CD4-positive, alpha-beta memory T cell (primary cell): ENCODE measurements at places on chromosomes 1 and 21. TPM values are rescaled to one million over a fixed set of nuclear protein-coding genes. Genes with fewer than 3 reads are reported as not detected.

DNA sequence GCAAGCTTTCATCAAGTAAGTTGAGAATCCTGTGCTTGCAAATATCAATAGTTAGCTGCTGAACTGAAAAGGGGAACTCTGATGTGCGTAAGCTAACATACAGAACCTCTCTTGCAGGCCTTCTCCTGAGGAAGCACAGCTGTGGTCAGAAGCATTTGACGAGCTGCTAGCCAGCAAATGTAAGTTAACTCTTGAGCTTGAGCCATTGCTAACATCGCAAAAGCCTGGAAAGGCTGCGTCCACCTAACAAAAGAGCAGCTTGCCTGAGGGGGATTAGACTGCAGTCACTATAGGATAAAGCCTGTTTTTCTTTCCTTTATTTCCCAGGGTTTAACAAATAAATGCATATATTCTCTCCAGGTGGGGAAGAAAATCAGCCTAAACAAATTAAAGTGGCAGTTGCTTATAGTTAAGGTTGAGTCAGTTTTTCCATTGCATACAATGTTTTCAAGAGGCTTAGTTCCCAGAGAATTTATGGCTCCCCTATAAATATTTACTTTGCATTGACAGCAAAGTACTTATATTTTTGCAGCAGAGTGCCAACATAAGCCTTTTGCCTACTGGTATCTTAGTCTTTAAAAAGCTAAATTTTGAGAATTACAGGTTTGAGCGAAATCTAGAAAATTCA lies 1.5 kb downstream of the RGS2 start:
- H3K27ac ChIP-seq = no peak overlapping the region
- DNase-seq = no peak
- H3K4me3 ChIP-seq = no peak overlapping the region
- H3K27me3 ChIP-seq = no peaks in the 10 kb centered on the region
- peaks cover 36% of the 10 kb centered on the region for H3K4me1 ChIP-seq

DNA sequence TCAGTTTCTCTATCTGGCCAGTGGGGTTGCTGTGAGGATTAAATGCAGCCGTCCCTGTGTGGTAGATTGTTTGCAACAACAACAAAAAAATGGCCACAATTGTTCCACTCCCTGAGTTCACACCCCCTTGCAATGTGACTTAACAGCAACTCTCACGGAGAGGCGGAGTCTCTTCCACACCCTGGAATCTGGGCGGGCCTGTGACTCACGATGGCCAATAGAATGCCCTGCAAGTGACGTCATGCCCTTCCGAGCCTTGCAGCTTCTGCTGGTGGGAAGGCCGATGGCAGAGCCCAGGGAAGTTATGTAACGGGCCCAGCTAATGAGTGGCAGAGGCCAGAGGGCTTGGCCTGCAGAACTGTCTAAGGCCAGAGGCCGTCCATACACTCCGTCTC lies 87.9 kb downstream of the RIPK4 start:
- H3K27me3 ChIP-seq = peaks cover 5% of the 10 kb centered on the region
- H3K27ac ChIP-seq = no peak overlapping the region
- H3K36me3 ChIP-seq = no peaks in the 10 kb centered on the region
- H3K4me1 ChIP-seq = no peaks in the 10 kb centered on the region
- no peak overlapping the region for H3K4me3 ChIP-seq
- DNase-seq = no peak

KRTAP19-1 gene
- not detected for total RNA-seq

RXFP4 gene
- not detected for total RNA-seq

FUBP1 gene
- 270 TPM for total RNA-seq

ESPN gene
- 13.5 TPM for total RNA-seq

DNA sequence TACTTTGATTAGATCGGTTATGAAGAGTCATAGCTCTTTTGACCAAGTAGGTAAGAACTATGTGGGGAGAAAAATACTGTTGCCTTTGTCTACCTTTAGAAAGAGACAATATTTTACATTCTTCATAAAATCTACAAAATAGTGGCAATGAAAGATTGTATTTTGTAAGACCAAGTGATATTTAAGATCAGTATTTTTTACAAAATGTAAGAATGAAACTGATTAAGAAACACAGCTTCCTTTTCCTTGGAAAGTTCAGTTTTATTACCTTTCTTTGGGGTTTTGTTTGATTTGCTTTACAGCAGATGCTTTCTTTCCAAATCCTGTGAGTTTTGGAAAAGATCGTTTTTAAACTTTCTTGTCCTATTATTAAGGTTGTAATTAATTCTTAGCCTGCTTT lies 69.8 kb downstream of the SLC35A3 start:
- peak overlapping the region; percentile 75 for H3K4me3 ChIP-seq
- no peak for DNase-seq
- H3K36me3 ChIP-seq = no peaks in the 10 kb centered on the region
- H3K4me1 ChIP-seq = peaks cover 62% of the 10 kb centered on the region
- H3K27me3 ChIP-seq = no peaks in the 10 kb centered on the region

DNA sequence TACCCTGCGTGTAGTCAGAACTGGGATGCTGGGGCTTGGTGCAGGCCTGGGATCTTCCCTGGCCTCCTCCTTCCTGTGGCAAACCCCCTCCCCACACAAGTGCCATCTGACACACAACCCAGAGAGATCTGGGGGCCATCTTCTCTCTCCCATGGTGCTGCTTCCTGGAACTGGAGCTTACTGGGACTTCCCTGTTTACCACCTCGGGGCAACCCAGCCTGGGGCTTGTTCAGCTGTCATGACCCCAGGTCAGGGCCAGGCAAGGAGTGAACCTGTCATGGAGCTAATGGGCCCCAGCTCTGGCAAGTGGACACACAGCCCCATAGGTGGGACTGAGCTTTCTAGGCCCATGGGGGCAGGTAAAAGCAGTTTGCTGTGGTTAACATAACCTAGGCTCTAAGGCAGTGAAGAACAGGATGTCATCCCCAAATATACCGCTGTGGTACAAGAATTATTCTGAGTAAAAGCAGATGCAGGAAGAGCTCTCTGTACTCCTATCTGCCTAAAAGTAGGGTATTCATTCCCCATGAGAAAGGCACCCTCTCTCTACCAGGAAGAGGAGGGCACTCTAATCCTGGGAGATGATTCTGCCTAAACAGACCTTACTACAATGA lies 2.4 kb downstream of the TRIM11 start:
- H3K27me3 ChIP-seq = no peaks in the 10 kb centered on the region
- peak overlapping the region; percentile 22 for H3K27ac ChIP-seq
- peaks cover 35% of the 10 kb centered on the region for H3K36me3 ChIP-seq
- H3K4me3 ChIP-seq = peak overlapping the region; percentile 26
- no peak for DNase-seq

LCE1A gene
- not detected for total RNA-seq

DNA sequence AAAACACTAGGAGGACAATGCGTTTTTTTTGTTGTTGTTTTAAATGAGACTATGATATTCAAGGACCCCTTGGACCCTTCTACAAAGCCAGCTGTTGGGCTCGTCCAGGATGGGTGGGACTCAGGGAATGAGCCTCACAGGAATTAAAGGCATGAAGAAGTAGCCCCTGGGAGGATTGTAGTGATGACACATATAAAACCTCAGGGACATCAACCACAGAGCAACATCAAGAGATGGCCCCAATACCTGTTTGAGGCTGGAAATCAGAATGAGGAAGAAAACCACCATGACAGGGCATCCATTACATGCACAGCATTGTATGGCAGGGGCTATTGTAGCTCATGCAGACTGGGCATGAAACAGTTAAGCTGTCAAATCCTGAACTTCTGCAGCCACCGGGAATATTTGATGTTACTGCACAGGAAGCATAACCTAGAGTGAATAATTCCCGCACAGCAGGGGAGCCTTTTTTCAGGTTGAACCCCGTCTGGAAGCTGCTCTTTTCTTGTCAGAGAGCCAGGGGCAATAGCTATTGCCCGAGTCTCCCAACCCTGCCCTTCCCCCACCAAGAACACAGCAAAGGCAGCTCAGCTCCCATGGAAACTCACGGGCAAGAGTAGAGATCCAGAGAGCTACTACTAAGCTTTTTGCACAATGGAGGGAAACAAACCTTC lies 140.2 kb upstream of the FGGY start:
- no peaks in the 10 kb centered on the region for H3K4me1 ChIP-seq
- DNase-seq = no peak
- H3K4me3 ChIP-seq = no peak overlapping the region
- no peaks in the 10 kb centered on the region for H3K27me3 ChIP-seq
- no peaks in the 10 kb centered on the region for H3K36me3 ChIP-seq

ZRANB2 gene
- total RNA-seq = 158 TPM

DNA sequence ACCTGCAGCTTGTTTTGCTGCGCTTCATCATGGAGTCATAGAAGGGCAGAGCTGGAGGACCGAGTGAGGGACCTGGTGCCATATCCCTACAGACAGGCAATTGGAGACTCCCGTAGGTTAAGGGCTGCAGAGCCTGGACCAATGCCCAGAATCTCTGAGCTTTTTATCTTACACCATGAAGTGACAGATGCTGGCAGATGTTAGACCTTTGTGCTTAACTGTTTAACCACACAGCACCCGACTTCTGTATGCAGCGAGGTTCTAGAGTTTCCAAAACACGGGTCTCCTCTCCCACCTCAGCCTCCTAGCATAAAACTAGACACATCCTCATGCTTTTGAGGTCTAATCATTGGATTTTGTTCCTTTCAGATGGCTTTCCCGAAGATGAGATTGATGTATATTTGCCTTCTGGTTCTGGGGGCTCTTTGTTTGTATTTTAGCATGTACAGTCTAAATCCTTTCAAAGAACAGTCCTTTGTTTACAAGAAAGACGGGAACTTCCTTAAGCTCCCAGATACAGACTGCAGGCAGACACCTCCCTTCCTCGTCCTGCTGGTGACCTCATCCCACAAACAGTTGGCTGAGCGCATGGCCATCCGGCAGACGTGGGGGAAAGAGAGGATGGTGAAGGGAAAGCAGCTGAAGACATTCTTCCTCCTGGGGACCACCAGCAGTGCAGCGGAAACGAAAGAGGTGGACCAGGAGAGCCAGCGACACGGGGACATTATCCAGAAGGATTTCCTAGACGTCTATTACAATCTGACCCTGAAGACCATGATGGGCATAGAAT lies 47.6 kb downstream of the B3GALT5 start:
- no peak for DNase-seq
- no peaks in the 10 kb centered on the region for H3K36me3 ChIP-seq
- H3K27me3 ChIP-seq = no peaks in the 10 kb centered on the region
- no peak overlapping the region for H3K4me3 ChIP-seq

WNT4 gene
- not detected for total RNA-seq

VWA5B1 gene
- 0.17 TPM for total RNA-seq

GRCh38 chr1:70083519-70083918 lies 121.9 kb downstream of the LRRC40 start:
- H3K4me3 ChIP-seq = no peak overlapping the region
- no peak overlapping the region for H3K27ac ChIP-seq
- H3K27me3 ChIP-seq = no peaks in the 10 kb centered on the region

DNA sequence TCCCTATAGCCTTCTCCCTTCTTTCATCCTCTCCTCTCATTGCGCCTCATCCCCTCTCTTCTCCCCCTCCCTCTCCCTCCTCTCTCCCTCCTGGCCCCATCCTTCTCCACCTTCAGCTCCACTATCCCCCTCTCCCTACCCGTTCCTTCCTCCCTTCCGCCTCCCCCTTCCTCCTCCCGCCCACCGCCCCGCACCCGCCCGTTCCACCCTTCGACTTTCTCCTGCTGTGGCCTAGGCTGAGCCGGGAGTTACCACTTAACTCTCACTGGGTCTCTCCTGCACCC lies 1.6 kb downstream of the NPR1 start:
- no peak overlapping the region for H3K4me3 ChIP-seq
- no peak overlapping the region for H3K27ac ChIP-seq
- H3K36me3 ChIP-seq = no peaks in the 10 kb centered on the region
- H3K4me1 ChIP-seq = peaks cover 27% of the 10 kb centered on the region

TCHH gene
- not detected for total RNA-seq

CD2 gene
- 316 TPM for total RNA-seq

GRCh38 chr1:200334661-200335256 lies 75.1 kb downstream of the ZNF281 start:
- no peaks in the 10 kb centered on the region for H3K4me1 ChIP-seq
- no peak overlapping the region for H3K27ac ChIP-seq

DNA sequence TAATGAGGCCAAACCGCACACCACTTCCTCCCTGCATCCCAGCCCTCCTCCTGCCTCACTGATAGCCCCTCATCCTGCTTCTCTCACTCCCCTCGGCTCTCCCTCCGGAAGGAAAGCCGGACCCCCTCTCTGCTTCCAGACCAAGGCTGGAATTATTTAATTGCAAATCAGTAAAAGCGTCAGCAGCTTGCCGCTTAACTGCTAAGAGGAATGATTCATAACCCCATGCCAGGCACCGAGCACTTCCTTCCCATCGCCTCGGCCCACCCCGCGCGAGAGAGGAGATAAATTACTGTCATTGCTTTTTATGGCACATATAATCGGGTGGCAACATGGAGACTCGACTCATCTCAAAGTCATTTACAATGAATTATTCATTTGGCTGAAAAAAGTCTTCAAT lies 77.3 kb downstream of the UBIAD1 start:
- no peak for DNase-seq
- H3K4me3 ChIP-seq = no peak overlapping the region
- no peaks in the 10 kb centered on the region for H3K4me1 ChIP-seq
- H3K27ac ChIP-seq = no peak overlapping the region

RAB7B gene
- 1.2 TPM for total RNA-seq

DNA sequence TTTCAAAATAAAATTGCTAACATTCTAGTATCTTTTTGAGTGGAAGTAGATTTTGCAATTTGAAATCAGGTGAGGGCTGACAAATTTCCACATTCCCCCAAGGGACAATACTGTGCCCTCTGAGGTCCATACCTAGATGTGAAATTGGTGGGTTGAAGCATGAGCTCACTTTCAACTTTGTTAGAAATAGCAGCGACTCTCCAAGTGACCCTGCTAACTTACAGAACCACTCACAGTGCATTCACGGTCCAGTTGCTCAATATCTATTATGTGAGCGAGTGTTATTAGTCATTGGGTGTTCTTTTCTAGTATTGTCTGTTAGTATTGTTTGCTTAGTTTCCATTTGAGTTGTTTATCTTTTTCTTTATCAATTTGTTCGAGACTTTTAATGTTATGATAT lies 53.6 kb upstream of the ASB17 start:
- DNase-seq = no peak
- no peaks in the 10 kb centered on the region for H3K27me3 ChIP-seq
- H3K4me1 ChIP-seq = no peaks in the 10 kb centered on the region
- H3K27ac ChIP-seq = no peak overlapping the region
- H3K4me3 ChIP-seq = no peak overlapping the region

DNA sequence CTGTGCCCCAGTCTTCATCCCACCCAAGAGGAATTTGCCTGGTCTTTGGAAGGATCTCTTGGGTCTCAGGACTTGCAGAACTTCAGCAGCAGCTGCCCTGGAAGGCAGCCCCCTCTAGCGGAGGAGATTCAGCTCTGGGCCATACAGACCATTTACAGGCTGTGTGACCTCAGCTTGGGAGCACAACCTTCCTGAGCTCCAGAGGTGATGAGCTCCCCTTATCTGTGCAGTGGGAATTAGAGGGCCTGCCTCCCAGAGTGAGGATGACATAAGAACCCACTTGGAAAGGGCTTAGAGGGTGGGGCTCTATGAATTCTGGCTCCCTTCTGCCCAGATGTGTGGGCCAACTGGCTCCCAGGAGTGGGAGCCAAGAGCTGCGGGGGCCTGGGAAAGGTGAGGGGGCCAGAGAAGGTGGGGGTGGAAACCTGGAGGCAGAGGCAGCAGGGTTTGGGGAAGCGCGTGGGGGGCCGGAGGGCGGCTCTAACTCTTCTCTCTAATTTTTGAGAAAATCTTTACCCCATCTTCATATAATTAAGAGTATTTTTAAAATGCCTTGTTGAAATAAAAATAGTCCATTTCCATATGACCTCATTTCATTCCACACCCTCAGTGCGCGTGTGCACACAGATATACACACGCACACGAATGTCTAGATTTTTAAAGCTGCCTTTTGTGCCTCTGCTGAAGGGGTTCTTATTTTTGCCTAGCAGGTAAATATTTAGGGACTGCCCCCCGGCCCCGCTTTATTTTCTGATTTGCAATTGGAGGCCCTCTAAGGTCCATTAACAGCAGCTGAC lies 21.5 kb downstream of the EPHB2 start:
- no peak overlapping the region for H3K27ac ChIP-seq
- H3K27me3 ChIP-seq = no peaks in the 10 kb centered on the region
- H3K4me3 ChIP-seq = no peak overlapping the region
- H3K4me1 ChIP-seq = no peaks in the 10 kb centered on the region
- H3K36me3 ChIP-seq = no peaks in the 10 kb centered on the region
